ENCODE measurements at places on chromosomes 6 and 20.

- no peak for DNase-seq
Observed at GRCh38 chr6:69937402-69938136, 71.2 kb downstream of the COL19A1 start.

DNA sequence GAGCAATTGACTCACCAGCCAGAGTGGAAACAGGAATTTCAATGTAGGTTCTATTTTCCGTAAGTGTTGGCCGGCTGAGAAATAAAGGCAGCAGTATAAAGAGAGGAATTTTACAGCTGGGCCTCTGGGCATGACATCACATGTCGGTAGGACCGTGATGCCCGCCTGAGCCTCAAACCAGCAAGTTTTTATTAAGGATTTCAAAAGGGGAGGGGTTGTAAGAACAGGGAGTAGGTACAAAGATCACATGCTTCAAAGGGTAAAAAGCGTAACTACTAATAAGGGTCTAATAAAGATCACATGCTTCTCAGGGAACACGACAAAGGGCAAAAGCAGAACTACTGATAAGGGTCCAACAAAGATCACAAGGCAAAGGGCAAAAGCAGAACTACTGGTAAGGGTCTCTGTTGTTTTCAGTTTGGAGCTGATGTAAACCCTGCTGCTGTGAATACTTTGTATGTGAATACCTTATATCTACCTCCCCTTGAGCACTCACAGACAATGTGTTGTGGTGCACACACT, 9.0 kb upstream of the TULP4 start:
- DNase-seq, result no peak

DNA sequence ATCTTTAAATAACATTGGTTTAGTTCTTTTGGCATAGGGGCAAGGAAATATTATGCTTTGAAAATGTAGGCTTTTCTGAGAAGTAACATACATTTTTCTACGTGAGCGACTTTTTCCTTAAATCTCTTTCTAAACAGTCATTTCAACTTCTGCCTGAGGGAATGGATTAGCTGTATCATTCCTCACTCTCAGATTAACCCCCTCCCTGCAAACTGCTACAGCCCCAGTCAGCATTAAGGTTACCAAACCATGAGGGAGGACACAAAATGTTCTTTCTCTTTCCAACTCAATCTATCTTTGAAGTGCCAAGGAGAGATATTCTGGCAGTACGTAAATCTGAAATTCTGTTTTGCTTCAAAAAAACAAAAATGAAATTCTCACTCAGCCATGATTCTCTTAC, 231.3 kb upstream of the FLRT3 start:
- DNase-seq, result no peak

- no peak for DNase-seq
Observed at GRCh38 chr6:113731541-113731940, 125.6 kb upstream of the MARCKS start.

DNA sequence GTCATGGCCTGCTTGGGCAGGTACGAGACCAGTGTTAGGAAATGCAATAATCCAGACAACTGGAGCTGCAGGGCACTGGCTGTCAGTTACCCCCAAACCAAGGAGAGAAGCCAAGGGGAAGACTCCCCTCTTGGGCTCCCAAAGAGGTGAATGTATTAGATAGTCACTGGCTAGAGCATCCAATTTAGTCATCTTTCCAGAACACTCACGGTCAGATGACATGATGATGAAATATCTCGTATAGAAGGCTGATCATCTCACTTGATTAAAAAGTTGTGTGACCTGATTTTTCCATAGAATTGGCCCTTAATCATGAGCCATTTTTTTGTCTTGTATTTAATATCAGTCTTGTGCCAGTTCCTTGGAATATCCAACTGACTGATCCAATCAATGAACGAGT, 40.7 kb downstream of the SLC22A3 start:
- DNase-seq, result no peak

- DNase-seq, result no peak
Observed at GRCh38 chr6:152669895-152670294, 27.8 kb upstream of the MYCT1 start.

GRCh38 chr20:5949943-5950270, 426 bp downstream of the TRMT6 start:
- no peak for DNase-seq

GRCh38 chr6:105991561-105992314, 94.4 kb upstream of the PRDM1 start:
- DNase-seq, result no peak

DNA sequence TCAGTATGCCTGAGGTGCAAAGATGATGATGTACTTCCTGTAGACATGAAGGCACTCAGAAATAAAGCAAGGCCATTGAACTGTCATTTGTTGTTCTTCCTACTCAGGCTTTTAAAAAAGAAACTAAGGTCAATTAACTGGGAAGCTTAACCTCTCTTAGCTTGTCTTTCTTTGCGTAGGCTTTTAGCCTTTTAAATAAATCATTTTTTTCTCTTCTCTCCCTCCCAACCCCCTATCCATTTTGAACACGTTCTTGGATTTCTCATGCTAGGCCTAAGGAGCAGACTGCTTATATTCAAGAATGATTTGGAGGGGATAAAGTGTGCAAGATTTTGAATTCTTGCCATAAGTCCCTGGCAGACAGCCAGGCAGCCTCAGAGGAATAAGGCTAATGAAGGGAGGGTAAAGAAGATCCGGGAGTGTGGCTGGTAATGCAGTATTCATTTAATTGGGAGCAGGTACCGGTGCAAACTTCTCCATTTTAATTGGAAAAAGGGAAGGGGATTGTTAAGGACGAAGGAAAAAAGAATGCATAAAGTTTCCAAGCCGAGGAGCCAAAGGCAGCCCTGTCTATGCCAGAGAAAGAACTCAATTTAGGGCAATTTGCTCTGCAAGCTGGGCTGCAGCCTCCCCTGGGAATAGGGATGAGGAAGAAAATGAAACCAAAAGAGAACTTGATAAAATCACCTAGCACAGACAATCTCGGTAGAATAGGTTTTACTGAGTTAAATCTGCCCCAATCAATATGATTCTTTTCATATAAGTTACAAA, 343.8 kb upstream of the MMS22L start:
- no peak for DNase-seq

GRCh38 chr20:47349365-47350180, 6.9 kb downstream of the ZMYND8 start:
- DNase-seq, result no peak

Measured in HS-27A (cell line).